ENCODE measurements at places on chromosomes 16 and 17.

GRCh38 chr17:61352781-61353491 lies 46.7 kb upstream of the TBX2 start:
- DNase-seq, result no peak

DNA sequence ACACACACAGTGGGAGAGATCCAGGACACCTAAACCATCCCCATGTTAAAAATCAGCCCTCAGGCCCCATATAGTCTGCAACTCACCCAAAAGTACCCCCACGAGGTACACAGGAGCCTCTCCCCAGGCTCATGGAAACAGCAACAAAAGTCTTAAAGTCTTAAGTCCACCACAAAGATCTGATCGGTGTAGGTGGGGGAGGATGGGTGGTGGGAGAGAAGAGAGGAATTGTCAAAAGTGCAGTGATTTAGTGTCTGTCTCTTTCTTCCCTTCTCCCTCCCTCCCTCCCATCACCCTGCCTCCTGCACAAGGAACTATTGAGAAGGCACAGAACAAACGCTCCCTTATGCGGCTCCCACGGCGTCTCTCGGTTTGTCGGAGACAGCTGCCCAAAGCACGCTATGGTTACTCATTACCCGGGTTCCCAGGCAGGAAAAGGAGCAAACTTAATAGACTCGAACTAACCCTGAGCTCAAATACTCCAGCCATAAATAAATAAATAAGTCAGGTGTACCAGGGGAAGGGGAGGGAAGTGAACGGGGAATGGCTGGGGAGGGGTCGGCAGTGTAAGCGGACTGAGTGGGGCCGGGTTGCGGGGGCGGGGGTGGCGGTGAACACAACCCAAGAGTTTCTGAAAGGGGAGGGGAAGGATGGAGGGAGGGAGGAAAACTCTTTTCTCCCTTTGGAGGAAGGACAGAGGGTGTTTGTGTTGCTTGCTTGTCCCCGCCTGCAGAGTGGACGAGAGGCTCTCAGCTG lies 477.4 kb downstream of the SLC39A11 start:
- DNase-seq, result no peak

- no peak for DNase-seq
Observed at GRCh38 chr17:18187821-18188761, 4.5 kb downstream of the ALKBH5 start.

DNA sequence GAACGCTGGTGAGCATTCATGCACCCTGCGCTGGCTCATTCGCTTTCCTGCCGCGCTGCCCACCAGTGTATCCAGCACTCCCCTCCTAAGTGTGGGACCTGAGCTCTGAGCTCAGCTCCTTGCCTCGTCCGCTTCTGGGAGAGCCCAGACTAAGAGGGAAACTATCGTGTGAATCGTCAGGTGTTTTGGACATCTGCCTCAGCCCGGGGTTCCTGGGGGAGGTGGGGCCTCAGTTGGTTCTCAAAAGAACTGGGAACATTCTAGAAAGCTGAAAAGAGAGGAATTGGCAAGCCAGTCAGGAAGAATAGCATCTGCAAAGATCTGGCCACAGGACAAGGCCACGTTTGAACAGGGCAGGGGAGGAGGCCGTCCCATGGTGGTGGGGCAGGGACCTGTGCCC lies 205.4 kb upstream of the CIBAR2 start:
- DNase-seq, result no peak

DNA sequence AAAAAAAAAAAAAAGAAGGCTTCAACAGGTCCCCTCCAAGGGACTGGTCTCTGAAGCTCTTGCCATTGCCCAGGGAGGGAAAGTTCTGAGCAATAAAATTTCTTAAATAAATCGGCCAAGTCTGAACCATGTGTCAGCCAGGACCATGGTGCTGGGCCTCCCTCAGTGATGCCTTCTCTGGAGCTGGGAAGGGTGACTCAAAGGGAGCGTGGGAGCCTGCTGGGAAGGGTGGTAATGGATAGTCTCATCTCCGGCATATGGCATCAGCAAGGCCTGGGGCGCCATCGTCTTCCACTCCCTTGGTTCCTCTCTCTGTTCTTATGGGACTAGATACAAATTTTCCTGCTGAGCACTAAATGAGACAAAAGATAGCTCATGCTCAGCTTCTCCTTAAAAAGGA lies 2.3 kb downstream of the VKORC1 start:
- DNase-seq, result no peak

DNA sequence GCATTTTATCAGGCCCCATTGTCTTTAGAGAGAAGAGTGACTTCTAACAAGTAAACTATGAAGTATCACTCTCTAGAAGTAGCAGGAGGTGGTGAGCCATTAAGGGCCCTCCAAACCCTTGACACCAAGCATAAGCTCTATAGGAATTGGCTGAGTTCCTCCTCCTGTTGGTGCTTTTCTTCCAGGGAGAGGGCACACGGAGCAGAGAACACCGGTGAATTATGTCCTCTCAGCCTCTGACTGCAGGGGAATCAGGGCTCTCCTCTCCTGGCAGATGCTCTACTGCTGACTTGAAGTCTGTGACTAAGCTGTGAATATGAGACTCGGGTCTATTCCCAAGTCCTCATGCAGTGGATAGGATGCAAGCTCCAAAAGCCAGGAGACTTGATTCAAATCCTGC lies 32.3 kb downstream of the CHD9 start:
- DNase-seq, result no peak

DNA sequence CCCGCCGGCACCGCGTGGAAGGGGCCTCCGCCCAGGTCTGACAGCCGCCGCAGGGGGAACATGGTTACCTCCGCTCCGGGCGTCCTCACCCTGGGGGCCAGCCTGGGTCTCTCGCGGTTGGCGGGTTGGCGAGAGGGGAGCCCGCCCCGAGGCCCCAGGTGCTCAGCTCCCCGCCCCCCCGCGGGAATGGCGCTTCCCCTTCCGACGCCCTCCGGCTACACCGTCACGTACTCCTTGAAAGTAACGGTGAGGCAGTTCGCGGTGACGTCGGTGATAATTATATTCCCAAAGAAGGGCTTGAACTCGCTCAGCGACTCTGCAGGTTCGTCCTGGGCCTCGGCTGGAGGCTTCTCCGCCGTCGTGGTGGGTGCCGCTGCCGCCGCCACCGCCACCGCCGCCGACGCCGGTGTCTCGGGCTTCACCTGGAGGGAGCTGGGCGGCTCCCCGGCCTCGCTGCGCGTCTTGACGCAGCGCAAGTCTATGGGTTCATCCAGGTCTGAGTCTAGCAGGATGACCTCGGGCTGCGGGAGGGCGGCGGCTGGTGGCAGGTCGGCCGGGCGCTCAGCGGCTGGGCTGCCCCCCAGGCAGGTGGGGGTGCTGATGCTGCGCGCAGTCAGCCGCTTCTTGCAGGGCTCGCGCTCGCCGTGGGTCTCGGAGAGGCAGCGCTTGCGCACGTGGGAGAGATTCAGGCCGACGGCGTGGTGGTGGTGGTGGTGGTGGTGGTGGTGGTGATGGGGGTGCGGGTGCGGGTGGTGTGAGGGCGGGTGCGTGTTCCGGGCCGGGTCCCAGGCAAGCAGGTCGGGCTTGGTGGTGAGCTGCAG lies 5.3 kb downstream of the CBX4 start:
- DNase-seq, result no peak

GRCh38 chr16:46884513-46885293 lies 541 bp downstream of the GPT2 start:
- DNase-seq, result no peak

GRCh38 chr16:27112093-27112811 lies 45.5 kb downstream of the C16orf82 start:
- no peak for DNase-seq

GRCh38 chr16:69768666-69769065 lies 6.5 kb downstream of the WWP2 start:
- no peak for DNase-seq
